Foreskin fibroblast (primary cell): ENCODE measurements at places on chromosomes 4 and X.

GRCh38 chr4:90419124-90419711 is 292.0 kb downstream of the CCSER1 start:
- DNase-seq = peak; percentile 18

DNA sequence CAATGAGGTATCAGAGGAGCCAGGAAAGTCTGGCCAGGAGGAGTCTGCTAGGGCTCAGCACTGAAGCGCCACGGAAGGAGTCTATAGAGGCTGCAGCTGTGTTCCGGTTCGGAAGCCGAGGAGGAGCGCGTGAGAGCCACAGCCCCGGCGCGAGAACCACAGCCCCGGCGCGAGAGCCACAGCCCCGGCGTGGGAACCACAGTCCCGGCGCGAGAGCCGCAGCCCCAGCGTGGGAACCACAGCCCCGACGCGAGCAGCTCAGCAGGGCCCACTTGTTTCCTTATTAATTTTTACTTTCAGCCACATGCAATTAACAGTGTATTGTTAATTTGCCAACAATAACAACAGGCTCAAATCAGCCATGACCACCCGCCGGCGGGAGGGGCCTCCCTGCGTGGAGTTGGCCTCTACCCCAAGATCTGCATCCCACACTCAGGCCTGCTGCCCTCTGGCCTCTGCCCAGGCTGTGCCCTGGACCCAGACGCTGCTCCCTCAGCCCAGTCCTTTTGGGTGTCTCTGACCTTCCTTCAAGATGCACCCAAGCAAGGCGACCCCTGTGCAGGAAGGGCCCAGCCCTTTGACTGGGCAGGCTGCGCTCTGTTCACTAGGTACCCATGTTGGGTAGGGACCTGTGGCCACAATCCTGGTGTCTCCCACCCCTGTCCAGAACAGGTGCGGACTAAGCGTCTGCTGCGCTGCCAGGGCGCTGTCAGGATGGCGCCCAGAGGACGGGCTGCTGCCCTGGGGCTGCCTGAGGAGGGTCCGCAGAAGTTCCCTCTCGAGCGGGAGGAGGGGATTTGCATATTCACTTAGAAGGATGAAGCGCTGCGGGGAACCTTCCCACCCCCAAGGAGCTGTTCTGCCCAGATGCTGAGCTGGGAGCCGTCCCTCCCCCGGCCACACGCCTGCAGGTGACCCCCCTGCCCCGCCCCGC is 113.8 kb downstream of the ADRA2C start:
- DNase-seq = no peak

GRCh38 chr4:95186666-95187065 is 362.1 kb downstream of the UNC5C start:
- DNase-seq = no peak

DNA sequence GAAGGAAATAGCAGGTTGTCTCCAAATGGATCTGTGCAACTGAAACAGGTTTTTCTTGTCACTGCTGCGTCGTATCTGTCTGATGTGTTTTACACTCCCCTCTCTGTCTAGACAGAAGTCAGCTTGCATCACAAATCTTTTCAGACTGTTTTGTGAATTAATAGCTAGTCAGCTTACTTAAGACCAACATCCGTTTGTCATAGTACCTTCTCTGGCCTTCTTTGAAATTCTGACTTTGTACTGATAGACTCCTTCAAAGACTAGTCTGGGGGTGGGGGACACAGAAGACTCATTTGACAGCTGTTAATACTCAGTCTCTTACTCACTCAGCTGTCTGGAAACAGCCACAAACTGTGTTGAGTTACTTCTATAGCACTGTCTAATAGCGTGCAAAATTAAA is 197.8 kb downstream of the PALLD start:
- no peak for DNase-seq

DNA sequence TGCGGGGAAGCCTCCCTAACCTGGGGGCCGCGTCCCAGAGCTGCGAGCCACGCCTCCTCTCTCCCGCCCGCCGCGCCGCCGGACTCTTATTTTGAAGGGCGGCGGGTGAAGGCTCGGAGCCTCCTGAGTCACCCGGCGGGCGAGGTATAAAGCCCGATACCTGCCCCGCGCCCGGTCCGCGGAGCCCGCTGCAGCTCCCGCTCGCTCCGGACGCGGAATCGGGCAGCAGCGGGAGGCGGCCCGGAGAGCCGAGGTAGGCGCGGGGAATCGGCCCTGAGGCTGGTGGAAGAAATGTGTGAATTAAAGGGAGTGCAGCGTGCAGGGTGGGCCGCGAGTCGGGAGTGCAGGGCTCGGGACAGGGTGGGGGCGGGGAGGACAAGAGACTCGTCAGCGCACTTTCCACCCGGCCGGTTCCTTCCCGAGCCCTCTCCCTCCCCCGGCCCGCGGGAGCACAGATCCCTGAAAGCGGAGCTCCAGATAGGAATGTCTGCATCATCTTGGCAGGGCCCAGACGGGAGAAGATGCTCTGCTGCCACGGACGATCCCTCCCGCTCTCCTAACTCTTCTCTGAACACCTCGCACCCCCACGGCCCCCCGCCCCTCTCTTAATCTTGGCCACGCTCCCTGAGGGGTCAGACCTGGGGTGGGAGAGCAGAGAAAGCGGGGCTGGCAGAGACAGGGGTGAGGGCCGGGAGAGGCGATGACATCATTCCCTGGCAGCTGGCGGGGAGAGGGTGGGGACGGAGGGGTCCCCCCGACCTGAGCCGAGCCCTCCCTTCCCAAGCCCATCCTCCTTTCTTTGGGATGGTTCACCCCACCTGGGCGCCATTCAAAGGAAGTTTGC is 177.9 kb downstream of the CBR4 start:
- peak; percentile 83 for DNase-seq

DNA sequence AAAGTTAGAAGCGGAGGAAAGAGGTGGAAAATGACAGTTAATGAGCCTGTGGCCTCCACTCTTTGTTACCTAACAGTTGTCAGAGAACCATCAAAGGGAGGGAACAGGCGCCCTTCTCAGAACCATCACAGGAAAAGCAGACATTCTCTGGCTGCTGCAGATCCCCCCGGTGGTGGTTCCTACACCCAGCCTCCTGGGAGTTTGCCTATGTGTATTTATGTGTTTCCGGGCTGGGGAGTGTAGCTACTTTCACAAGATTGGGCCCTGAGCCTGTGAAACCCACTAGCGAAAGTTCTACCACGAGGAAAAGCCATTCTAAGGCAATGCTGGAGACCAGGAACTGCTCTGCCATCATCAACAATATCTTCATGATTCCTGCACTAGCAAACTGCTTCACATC is 52.7 kb upstream of the BCOR start:
- DNase-seq = no peak

DNA sequence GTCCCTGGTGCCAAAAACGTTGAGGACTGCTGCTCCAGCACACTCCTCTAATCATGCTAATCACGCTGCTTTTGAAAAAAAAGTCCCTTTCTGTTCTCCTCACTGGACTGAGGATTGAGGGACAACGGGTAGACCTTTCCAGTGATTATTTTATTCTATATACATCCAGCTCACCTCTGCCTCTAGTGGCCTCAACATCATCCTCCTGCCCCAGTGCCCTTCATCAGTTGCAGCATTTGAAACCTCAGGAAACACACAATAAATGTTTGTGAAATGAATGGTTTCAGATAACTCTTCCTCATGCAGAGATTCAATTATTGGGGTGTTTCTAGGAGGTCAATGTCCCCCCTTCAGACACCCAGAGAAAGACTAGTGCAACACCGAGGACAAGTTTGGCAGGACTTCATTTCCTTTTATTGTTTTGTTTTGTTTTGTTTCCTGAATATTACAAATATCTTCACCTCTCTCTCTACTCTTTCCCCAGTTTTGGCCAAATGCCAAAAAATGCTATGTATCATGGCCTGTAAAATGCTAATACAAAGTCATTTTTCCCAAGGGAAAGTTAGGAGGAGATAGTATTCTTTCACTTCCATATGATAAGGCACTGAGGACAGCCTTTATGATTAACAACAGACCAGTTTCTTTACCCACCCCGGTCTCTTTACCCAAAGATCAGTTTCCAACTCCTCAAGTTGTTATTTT is 460.1 kb upstream of the SLIT2 start:
- peak; percentile 38 for DNase-seq

DNA sequence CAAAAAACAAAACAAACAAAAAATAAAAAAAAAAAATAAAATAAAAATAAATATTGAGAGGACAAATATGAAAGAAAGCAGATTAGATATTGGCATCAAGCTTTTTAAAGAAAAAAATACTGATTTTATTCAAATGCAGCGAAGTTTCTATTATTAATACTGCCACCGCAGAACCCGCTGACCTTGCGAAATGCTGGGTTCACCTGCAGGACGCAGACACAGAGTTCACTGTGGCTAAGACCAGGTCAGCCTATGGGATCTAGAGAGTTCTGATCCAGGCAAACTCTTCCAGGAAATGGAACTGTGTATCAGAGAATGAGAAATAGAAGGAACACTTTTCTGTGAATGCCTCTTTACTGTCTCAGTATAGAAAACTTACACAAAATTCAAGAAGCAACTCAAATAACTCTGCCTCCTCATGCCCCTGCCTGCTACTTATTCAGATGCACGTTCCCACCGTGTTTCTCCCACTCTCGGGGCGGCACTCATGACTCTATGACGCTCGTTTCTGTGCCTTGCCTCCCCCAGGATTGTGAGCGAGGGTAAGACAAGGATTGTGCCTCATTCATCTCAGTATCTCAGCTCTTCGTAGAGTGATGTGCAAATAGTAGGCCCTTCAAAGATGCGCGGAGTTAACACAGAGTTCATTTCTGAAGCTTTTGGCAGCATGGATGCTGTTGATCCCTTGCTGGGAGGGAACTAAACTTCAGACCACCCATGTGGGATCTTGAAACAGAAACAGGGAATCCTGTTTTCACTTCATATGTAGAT is 44.1 kb upstream of the TLR3 start:
- no peak for DNase-seq

DNA sequence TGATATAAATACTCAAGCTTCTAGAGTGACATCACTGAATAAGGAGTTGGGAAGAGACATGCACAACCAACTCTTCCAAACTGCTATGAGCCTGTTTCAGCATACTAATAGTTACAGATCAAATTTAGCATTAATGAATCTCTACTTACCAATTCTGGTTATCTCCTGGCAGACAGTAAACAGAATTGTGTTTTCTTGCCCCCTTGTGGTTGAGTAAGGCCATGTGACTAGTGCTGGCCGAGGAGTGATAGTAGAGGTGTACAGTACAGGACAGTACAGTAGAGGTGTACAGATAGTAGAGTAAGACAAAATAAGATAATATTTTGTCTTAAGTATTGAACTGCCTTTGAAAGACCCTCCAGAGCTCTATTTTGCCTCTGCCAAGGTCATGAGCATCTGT is 681.4 kb downstream of the GABRG1 start:
- DNase-seq = no peak

DNA sequence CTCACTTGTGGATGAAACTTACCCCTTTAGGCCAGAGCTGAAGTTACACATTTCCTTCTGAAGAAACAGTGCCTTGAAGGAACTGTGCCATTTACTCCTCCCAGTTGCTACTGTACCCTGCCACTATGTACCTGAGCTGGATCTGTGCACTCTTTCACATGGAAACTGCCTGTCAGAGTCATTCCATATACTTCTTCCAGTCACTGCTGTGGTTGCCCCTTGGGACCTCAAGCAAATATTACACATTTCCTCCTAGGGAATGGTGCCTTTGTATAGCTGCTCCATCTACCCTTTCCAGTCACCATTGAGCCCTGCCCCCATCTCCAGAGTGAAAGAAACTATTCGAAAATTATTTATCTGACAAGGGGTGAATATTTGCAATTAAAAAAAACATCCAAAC is 1328.3 kb downstream of the TECRL start:
- no peak for DNase-seq

DNA sequence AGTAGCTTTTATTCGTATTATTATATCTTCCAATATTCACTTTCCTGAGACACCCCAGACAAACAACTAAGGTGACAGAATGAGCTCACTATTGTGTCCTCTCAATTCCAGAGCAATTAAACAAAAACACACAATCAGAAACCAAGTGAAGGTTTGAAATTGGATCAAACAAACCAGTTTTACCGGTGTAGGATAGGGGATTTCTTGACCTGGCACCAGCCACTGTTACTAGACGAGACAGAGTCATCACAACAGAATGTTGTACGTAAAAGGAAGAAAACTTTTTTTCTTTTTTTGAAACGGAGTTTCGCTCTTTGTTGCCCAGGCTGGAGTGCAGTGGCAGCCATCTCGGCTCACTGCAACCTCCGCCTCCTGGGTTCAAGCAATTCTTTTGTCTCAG is 43.7 kb downstream of the LDOC1 start:
- no peak for DNase-seq

- no peak for DNase-seq
Observed at GRCh38 chr4:61212788-61213187, 12.7 kb downstream of the ADGRL3 start.

GRCh38 chrX:77622672-77623071 is 163.3 kb downstream of the ATRX start:
- no peak for DNase-seq

DNA sequence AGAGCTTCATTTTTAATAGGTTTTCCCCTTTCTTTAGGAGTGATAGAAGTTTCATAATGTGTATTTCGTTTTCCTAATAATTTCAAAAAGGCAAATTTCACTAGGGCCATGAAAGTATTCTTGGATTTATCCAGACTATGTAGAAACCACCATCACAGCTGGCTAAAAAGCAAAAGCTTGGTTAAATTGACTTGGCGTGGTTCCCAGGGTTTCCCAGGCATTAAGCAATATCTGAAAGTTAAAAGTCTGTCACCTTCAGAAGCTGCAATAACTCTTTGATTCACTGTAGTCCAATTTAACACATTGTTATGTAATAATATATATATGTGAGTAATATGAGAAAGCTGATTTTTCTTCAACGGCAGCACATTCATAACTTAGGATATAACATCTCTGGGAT is 38.3 kb downstream of the NDNF start:
- DNase-seq = peak; percentile 72

GRCh38 chr4:99540277-99540939 is 23.4 kb downstream of the TRMT10A start:
- DNase-seq = no peak

DNA sequence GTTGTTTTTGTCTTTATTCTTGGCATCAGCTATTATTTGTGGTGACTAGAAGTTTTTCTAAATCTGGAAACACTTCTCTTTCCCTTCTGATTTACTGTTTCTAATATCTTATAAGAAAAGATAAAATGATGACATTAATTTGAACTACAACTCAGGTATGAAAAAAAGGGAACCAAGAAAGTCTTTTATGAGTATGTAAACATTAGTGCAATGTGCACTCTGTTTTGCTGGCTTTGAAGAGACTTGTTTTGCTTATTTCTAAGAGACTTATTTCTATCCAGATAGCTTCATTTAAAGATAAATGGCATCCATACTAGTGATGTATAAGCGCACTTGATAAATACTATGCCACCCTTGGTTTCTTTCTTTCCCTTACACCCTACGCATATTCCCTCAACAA is 10.1 kb upstream of the AMBN start:
- DNase-seq = no peak

- peak; percentile 42 for DNase-seq
Observed at GRCh38 chr4:184384810-184385557, 89.4 kb downstream of the IRF2 start.

GRCh38 chrX:15146515-15146914 is 123.4 kb downstream of the ASB9 start:
- DNase-seq = peak; percentile 11

DNA sequence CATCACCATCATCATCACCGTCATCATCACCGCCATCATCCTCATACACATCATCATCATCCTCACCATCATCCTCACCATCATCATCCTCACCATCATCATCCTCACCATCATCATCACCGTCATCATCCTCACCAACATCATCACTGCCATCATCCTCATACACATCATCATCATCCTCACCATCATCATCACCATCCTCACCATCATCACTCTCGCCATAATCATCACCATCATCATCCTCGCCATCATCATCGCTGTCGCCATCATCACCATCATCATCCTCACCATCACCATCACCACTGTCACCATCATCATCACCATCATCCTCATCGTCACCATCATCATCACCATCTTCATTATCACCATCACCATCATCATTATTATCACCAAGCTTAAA is 19.8 kb upstream of the DHRSX start:
- no peak for DNase-seq
